ENCODE measurements at places on chromosomes 4 and X.
A peak's percentile ranks its signal among the peaks of the same experiment; 100 is the strongest.

- no peak for DNase-seq
Observed at GRCh38 chr4:156113138-156113765, 159.6 kb upstream of the CTSO start.

- no peak for DNase-seq
Observed at GRCh38 chr4:126213996-126214395, 899.2 kb downstream of the FAT4 start.

DNA sequence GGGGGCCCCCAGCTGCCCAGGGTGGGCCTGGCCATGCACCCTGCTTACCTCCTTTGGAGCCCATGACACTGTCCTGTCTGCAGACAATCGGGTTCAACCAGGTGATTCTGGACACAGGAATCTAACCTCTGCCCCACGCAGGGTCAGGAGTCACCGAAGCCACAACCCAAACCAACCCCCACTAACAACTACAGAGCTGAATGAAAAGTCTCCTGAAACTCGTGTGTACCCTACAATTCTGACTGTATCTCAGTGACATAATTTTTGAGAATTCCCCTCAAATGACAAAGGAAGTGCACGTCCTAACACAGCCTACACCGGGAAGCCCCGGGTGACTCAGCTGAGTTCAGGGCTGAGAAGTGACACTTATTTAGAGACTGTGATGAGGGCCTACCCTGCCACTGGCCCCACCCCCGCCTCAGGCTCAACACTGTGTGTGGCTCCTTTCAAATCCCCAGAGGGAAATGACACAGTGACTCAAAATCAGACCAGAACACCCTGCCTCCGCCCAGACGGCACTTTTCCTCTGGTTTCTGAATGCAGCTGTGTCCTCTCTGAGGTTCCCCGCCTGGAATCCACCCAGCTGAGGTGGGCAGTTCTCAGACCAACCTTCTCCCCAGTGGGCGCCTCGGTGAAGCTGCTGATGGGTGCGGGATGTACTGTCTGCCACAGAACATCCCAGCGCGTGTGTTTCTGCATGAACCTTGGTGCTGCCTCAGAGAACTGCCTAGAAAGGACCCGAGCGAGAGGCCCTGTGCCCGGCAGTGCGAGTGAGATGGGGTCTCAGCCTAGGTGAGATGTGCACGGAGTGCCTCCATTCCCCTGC, 9.9 kb downstream of the TNIP2 start:
- peak; percentile 69 for DNase-seq

DNA sequence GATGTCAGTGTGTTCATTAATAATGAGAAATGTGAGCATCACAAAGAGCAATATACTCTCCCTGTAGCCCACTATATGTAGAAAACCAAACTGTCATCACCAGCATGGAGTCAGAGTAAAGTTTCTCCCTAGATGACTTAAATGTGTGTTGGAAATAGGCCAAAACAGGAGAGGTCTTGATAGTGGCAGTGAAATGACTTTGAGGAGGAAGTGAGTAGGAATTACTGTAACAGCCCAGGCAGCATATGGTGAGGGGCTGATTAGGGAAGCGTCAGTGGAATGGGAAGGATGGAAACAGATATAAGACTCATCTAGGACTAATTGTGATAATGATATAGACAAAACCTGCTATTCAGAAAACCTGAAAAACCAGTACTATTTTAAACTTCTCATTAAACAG, 83.9 kb downstream of the ATXN3L start:
- no peak for DNase-seq

- DNase-seq: no peak
Observed at GRCh38 chrX:65488495-65488894, 46.1 kb downstream of the LAS1L start.

Data from stimulated activated CD4-positive, alpha-beta T cell treated with anti-CD3 and anti-CD28 coated beads, Interleukin-1b, Interleukin-23, amount 100 ng/mL, for 1 hour (primary cell).